ENCODE measurements at places on chromosomes 5 and 9. TPM values are rescaled to one million over a fixed set of nuclear protein-coding genes. Genes with fewer than 3 reads are reported as not detected.

DNA sequence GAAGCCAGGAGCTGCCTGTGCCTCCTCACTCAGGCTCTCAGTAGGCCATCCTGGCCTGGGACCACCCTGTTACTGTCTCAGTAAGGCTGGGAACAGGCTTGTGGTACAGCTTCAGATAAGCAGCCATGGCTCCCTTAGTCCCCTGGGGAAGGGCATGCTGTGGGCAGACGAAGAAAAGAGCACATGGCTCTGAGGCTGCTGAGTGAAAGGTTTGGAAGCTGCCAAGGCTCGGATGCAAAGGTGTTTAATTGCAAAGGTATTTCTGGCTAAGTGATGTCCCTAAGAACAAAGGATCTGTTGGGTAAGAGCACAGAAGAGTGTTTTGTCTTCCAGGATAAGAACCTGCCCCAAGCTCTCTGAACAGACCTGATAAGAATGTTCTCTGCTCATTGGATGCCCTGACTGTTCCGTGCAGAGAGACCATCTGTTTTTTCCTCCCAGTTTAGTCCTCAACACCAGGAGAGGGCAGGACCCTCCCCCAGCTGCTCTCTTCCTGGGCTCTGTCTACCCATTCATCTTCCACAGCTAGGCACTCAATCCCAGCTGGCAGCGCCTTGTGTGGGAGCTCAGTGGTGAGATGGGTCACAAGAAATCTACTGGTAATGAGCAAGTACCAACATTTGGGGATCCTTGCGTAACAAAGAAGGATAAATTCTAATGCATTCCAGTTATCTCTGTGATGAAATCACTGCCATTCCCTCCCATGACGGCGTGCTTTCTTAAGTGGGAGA, 17.7 kb downstream of the ANGPTL2 start:
- no peak for DNase-seq

- DNase-seq, result no peak
Measured at GRCh38 chr9:26684029-26684428, 208.6 kb downstream of the CAAP1 start.

Gene NEURL1B
- polyA plus RNA-seq, result 5.3 TPM

Gene SCGB3A2
- polyA plus RNA-seq, result 1.6 TPM

Gene ENHO
- polyA plus RNA-seq, result 3.7 TPM

DNA sequence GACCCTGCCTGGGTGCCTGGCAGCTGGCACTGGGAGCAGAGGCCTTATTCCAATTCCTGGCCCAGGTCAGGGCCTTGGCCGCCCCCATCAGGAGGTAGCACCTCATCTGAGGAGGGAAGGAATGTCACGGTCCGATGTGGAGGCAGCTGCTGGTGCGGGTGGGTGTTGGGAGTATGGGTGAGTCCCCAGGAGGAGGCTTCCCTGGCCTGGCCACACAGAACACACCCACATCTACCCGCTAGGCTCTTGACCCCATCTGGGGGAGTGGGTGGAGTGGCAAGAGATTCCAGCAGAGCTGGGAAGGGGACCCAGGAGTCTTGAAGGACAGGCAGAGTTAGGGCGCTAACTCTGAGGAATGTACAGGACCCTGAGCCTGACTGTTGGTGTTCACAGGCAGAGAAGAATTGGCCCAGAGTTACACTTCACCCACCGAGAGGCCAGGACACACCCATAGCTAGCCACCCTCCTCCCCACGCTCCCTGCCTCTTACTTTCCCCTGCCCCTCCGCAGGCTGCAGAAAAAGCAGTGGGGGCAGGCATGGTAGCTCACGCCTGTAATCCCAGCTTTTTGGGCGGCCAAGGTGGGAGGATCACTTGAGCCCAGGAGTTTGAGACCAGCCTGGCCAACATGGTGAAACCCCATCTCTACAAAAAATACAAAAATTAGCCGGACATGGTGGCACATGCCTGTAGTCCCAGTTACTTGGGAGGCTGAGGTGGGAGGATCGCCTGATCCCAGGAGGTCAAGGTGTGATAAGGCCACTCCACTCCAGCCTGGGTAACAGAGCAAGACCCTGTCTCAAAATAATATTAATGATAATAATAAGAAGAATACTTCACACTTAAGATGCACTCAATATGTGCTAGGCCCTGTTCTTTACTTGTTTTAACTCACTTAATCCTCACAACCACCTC, 6.0 kb downstream of the OLFML2A start:
- DNase-seq, result no peak

- DNase-seq, result no peak
Measured at GRCh38 chr9:126836216-126836615, 24.2 kb upstream of the ZBTB34 start.

Gene ACOT12
- 0.14 TPM for polyA plus RNA-seq

Gene STKLD1
- 1.5 TPM for polyA plus RNA-seq

GRCh38 chr5:176660860-176661641, 13.8 kb downstream of the TSPAN17 start:
- DNase-seq, result no peak

- no peak for DNase-seq
Measured at GRCh38 chr5:116045821-116046220, 13.5 kb downstream of the ARL14EPL start.

All from thymus (tissue), 14 donors.